ENCODE measurements at places on chromosomes 7 and 10.
A peak's percentile ranks its signal among the peaks of the same experiment; 100 is the strongest.

DNA sequence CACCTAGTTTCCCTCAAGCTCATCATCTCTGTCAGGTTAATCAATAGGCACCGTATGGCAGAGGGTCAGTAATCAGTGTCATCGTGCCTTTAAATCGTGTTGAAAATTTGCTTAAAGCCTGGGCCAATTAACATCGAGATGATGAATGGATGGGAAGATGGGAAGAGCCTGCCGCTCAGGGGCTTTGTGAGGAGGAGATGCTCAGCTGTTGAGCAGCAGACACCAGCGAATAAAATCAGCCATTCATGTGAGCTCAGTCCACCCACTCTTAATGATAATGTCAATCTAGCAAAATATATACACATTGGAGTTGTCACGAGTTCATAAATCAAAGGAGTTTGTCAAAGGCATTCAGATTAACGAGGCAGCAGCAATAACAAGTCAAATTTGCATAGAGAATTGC, 97.7 kb downstream of the BTRC start:
- H3K4me3 ChIP-seq: no peak overlapping the region
- H3K4me1 ChIP-seq: peaks cover under 1% of the 10 kb centered on the region
- DNase-seq: no peak
- no peak overlapping the region for H3K27ac ChIP-seq

- no peaks in the 10 kb centered on the region for H3K36me3 ChIP-seq
- no peaks in the 10 kb centered on the region for H3K27me3 ChIP-seq
- no peak overlapping the region for H3K27ac ChIP-seq
- H3K4me1 ChIP-seq: no peaks in the 10 kb centered on the region
These were observed 147.3 kb downstream of the NRCAM start for GRCh38 chr7:108308903-108309302.

GRCh38 chr10:15744217-15744865, 24.6 kb upstream of the ITGA8 start:
- H3K36me3 ChIP-seq: no peaks in the 10 kb centered on the region
- peaks cover 15% of the 10 kb centered on the region for H3K4me1 ChIP-seq
- H3K27ac ChIP-seq: no peak overlapping the region

GRCh38 chr7:816751-817671, 15.3 kb upstream of the SUN1 start:
- peak overlapping the region; percentile 83 for H3K27ac ChIP-seq
- peaks cover 74% of the 10 kb centered on the region for H3K4me1 ChIP-seq
- peak overlapping the region; percentile 83 for H3K4me3 ChIP-seq
- no peaks in the 10 kb centered on the region for H3K27me3 ChIP-seq
- DNase-seq: no peak
